Hippocampal formation (tissue), 2 donors: ENCODE measurements at places on chromosomes 3 and 15.

- DNase-seq = no peak
Observed at GRCh38 chr15:41578736-41579383, 19.8 kb downstream of the TYRO3 start.

DNA sequence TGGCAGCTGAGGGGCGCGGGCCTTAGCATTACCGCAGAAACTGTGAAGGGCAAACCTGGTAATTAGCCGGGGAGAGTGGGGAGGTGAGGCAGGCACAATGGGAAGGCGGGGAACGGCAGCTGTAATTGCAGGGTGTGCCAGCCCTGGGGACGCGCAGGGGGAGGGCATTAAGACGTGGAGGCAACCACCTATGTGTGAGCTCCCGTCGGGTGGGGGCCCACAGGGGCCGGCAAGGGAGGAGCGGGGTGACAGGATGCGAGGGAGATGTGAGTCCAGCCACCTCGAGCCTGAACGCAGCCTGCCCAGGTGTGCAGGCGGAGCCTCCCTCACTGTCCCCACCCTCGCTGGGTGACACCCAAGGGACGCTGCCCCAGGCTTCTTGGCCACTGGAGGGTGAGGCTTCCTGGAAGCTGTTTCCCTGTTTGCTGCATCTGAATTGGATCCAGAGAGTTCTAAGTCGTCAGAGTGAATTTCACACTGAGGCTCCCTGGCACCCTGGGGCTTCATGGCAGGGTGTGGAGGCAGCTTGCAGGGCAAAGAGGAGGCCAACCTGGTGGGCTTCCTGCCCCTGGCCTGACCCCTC, 130.6 kb upstream of the MEF2A start:
- no peak for DNase-seq

- DNase-seq = peak; percentile 12
Observed at GRCh38 chr15:42092398-42093318, 1.7 kb downstream of the PLA2G4D start.

GRCh38 chr15:80180468-80180867, 27.7 kb downstream of the FAH start:
- DNase-seq = no peak

GRCh38 chr3:194671511-194671899, 486 bp downstream of the LSG1 start:
- peak; percentile 44 for DNase-seq

- DNase-seq = no peak
Observed at GRCh38 chr3:193708270-193708669, 115.3 kb downstream of the OPA1 start.

DNA sequence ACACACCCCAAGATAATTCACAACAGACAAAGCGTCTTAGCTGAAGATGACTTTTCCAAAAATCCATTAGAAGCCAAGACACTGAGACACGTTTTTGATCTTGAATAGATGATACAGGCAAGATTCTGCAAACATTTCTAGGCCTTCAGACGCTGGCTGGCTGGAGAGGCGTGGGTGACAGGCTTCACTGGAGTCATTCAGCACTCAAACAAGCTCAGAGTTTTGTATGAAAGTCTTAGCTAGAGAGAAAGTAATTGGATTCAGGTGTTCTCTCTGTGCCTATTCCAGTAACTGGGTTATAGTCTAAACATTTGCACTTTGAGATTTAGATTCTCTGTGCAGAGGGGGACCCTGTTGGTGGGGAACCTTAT, 147.7 kb upstream of the BHLHE40 start:
- no peak for DNase-seq

DNA sequence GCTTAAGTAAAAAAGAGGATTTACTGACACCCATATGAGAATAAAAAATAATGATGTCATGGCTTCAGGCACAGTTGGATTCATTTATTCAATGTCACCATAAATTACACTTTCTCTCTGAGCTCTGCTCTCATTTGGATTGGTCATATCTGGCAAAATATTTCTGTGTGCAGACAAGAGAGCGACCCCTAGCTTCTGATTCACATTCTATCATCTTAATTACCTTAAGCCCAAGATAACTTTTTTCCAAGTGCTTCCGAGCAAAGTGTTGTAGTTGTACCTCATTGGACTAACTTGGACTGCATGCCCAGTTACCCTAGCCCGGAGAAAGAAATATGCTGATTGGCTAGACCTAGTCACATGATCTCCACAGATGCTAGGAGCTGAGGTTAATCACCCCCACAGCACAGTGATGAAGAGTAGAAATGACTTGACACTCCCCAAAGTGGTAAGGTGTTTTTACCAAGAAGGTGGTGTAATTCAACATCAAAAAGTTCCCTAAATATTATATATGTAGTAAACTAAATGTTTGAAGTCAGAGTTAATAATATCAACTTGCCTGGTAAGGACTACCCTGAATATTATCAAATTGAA, 552.2 kb upstream of the SUCLG2 start:
- DNase-seq = no peak
